ENCODE measurements at places on chromosomes 16 and 17.
A peak's percentile ranks its signal among the peaks of the same experiment; 100 is the strongest.

GRCh38 chr16:60459463-60459862 lies 1576.8 kb downstream of the CDH8 start:
- DNase-seq = no peak

DNA sequence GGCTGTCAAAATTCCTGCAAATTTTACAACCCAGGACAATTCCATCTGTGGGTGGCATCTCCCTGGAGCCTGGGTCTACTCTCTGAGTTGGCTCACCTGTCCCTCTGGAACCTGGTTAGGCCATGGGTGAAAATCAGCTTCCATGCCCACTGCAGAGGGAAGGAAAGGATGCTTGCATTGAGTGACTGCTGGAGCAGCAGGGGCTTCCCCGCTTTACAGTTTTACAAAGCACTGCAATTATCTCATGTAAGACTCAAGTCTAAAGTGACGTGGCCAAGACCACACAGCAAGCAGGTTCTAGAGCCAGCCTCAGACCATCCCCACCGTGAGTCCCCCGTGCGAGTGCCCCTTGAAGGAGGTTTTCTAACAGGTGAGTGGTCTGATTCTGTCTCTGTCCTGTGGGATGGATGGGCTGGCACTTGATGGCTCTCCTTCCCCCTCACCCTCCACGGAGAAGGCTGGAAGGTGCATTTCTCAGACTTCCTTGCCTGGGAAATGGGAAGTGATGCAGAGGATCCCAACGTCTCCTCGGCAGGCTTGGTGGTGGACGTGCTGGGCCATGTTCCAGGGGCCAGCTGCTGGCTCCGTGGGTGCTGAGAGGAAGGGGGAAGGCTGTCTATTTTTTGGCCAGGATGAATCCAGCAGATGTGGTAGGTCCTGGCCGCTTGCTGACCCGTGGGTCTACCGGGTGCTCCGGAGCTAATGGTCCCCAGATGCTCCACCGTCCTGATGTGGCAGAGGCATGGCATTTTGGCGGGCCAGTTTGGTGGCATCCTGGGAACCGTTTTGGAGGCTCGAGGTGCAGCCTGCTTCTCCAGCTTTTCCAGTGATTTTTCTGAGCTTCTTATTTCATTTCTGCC lies 26.3 kb upstream of the CBX4 start:
- DNase-seq = no peak

GRCh38 chr16:2194852-2195321 lies 1.5 kb downstream of the CASKIN1 start:
- DNase-seq = peak; percentile 56

DNA sequence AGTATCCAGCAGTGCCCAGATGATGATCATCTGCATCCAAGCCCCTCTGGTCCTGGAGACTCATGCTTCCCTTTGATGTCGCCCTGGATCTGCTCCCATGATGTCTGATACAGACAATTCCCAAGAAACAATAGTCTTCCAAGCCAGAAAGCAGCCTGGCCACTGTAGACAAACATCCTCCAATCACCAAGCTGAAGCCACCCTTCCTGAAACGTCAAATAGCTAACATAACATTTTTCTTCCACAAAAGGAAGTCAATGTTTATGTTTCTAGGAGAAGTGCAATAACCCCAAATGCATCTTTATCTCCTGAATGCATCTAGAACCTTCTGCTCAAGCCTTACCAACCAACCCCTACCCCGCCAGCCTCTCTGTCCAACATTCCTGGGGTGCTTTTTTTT lies 1.2 kb upstream of the DPEP2 start:
- DNase-seq = no peak

- no peak for DNase-seq
Observed at GRCh38 chr17:79395066-79395465, 215.8 kb downstream of the RBFOX3 start.

DNA sequence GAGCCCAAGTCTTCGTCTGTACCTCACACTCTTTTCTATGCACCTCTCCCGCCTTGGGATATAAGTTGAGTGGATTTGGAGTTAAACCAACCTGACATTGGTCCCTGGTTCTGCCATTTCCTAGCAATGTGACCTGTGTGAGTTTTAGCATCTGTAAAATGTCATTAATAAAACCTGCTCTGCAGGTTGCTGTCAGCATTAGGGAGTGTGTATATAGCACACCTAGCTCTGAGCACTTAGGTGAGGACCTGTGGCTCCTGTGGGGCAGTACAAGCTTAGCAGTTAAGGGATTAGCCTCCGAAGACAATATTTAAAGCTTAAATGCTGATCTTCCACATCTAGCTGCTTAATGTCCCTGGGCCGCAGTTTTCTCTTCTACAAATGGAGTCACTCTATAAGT lies 248.0 kb downstream of the TMEM114 start:
- no peak for DNase-seq

DNA sequence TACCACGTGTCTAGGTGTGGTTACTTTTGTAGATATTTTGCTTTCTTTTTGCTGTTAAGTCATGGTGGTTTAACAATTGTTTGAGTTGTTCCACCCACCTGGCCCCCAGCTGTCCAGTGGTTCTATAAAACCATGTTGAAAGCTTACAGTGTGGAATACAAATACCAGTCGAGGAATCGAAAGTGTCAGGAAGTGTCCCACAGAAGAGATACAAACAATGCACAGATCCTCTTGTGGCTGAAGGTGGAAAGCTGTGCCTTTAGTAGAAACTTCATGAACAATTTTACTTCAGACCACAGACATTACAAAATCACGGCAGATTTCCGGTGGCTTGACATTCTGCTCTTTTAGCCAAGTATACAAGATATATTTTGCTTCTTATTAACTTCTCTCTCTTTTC lies 782.4 kb upstream of the SOX9 start:
- DNase-seq = no peak

- no peak for DNase-seq
Observed at GRCh38 chr17:74964988-74965622, 7.5 kb downstream of the HID1 start.

GRCh38 chr16:4966736-4967453 lies 8.8 kb downstream of the SEC14L5 start:
- DNase-seq = no peak

DNA sequence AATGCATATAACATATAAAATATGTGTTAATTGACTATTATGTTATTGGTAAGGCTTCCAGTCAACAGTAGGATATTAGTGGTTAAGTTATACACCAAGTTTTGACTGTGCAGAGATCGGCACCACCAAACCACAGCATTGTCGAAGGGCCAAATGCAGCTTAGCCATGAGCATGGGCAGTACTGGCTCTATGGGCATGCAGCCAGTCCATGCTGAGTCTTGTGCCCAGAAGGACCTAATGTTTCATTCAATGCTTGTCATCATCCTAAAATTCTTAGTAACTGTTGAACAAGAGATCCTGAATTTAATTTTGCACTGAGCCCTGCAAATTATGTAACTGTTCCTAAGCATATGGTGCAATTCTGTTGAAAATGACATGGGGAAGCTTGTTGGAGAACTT lies 233.4 kb upstream of the HS3ST3A1 start:
- no peak for DNase-seq

DNA sequence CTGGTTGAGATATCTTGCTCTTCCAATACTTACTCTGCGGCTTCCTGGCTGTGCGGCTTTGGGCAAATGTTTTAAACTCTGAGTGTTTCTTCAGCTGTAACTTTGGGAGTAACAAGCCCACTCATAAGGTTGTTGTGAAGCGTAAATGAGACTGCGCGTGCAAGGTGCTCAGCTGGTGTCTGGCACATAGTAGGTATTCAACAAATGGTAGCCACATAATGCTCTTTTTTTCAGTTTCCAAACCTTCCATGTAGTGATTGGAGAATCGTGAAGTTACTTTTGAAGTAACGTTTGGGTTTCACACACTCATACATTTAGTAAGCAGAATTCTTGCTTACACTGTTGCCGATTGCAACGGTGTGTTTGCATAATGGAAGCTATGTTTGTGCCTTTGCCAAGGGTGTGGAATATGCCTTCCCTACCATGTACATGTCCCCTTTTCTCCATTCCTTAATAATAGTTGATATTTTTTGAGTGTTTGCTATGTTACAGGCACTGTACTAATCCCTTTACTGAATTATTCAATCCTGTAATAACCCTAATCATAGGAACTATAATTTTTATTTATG lies 829 bp downstream of the DHRS7B start:
- peak; percentile 6 for DNase-seq

- DNase-seq = no peak
Observed at GRCh38 chr16:75060723-75061122, 55.9 kb downstream of the LDHD start.

- no peak for DNase-seq
Observed at GRCh38 chr16:67543582-67543981, 15.0 kb downstream of the RIPOR1 start.

- DNase-seq = peak; percentile 69
Observed at GRCh38 chr17:1487939-1488825, 4.3 kb downstream of the MYO1C start.

GRCh38 chr16:88468275-88469129 lies 15.4 kb downstream of the ZFPM1 start:
- peak; percentile 47 for DNase-seq

- no peak for DNase-seq
Observed at GRCh38 chr17:65925606-65926307, 266.2 kb downstream of the CEP112 start.

DNA sequence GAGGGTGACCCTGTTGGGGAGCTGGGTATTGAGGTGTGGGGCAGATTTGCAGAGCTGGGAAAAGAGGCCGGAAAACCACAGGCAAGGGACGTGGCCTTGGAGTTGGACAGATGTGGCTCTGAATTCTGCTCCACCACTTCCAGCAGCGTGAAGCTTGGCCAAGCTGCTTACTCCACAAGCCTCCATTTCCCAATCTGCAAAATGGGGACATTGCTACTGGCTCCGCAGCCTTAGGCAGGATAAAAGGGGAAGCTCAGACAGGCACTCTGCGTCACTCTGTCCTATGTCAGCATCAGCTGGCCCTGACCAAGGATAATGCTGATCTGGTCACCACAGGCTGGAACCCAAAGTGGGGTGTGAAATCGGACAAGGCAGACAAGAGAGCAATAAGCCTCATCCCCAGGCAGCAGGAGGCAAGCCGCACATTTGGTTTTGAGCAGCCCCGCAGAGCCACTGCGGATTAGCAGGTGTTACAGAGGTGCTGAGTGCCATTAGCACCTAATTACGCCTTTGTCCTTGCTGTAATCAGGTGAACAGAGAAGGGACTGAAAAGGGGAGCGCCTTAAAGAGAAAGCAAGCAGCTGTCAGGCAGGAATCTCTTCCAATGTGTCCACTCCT lies 54.8 kb downstream of the SDK2 start:
- no peak for DNase-seq

All from activated CD4-positive, alpha-beta T cell treated with anti-CD3 and anti-CD28 coated beads, Interleukin-10, Interleukin-2, amounts not matched to agents 100 ng/mL and 50 ng/mL, durations not matched to agents 16 hours and 8 hours (primary cell).